Activated naive CD8-positive, alpha-beta T cell treated with anti-CD3 and anti-CD28 coated beads, Interleukin-2, amount 10 ng/mL, durations not matched to agents 7 days and 5 days (primary cell): ENCODE measurements at places on chromosomes 12 and 14. TPM values are rescaled to one million over a fixed set of nuclear protein-coding genes. Genes with fewer than 3 reads are reported as not detected.

Gene CLEC9A
- not detected for total RNA-seq

GRCh38 chr12:48972213-48972951 lies 847 bp upstream of the WNT10B start:
- peaks cover 20% of the 10 kb centered on the region for H3K4me1 ChIP-seq
- H3K36me3 ChIP-seq = no peaks in the 10 kb centered on the region
- peak overlapping the region; percentile 79 for H3K4me3 ChIP-seq
- no peak overlapping the region for H3K27ac ChIP-seq
- H3K27me3 ChIP-seq = peaks cover 85% of the 10 kb centered on the region
- peak; percentile 44 for DNase-seq

DNA sequence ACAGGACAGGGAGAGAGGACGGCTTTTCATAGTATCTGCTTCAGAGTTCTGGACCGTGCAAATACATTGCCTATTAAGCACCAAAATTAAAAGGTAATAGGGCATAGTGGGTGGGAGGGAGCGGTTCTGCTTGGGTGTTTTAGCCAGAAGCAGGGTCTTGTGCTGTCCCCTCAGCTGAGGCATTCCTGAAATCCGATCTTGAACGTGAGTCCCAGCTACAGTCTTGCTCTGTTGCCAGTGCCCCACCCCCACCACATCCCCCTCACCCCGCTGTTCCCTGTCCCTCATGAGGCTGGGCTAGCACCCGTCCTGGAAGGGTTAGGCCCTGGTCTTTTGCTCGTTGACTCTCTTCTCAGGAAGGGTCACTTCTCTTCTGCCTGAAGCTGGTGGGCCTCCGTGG lies 48.6 kb downstream of the AACS start:
- no peaks in the 10 kb centered on the region for H3K4me1 ChIP-seq
- H3K27ac ChIP-seq = no peak overlapping the region
- DNase-seq = no peak
- no peak overlapping the region for H3K4me3 ChIP-seq
- peaks cover 23% of the 10 kb centered on the region for H3K36me3 ChIP-seq

DNA sequence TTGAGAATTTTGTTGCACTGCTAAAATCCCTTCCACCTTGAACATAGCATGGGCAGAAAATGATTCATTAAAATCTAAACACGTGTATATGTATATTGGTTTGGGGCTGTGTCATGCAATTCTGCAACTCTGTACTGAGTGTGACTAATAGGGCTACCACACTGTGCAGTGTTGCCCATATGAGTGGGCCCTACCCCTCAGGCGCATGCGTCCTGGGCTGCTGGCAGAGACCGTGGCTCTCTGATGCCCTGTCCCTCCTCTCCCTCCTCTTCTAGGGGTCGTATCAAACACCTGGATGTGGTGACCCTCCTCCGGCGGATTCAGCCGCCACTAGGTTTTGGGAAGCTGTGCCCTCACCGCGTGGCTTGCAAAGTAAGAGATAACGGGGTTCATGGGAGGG lies 128.4 kb upstream of the FKBP4 start:
- H3K4me1 ChIP-seq = no peaks in the 10 kb centered on the region
- no peak overlapping the region for H3K4me3 ChIP-seq
- H3K27ac ChIP-seq = no peak overlapping the region
- no peaks in the 10 kb centered on the region for H3K36me3 ChIP-seq
- no peaks in the 10 kb centered on the region for H3K27me3 ChIP-seq

GRCh38 chr12:38601949-38602348 lies 285.4 kb downstream of the ALG10B start:
- no peaks in the 10 kb centered on the region for H3K4me1 ChIP-seq
- no peak overlapping the region for H3K27ac ChIP-seq
- no peaks in the 10 kb centered on the region for H3K27me3 ChIP-seq
- H3K36me3 ChIP-seq = no peaks in the 10 kb centered on the region
- no peak for DNase-seq
- H3K4me3 ChIP-seq = no peak overlapping the region

DNA sequence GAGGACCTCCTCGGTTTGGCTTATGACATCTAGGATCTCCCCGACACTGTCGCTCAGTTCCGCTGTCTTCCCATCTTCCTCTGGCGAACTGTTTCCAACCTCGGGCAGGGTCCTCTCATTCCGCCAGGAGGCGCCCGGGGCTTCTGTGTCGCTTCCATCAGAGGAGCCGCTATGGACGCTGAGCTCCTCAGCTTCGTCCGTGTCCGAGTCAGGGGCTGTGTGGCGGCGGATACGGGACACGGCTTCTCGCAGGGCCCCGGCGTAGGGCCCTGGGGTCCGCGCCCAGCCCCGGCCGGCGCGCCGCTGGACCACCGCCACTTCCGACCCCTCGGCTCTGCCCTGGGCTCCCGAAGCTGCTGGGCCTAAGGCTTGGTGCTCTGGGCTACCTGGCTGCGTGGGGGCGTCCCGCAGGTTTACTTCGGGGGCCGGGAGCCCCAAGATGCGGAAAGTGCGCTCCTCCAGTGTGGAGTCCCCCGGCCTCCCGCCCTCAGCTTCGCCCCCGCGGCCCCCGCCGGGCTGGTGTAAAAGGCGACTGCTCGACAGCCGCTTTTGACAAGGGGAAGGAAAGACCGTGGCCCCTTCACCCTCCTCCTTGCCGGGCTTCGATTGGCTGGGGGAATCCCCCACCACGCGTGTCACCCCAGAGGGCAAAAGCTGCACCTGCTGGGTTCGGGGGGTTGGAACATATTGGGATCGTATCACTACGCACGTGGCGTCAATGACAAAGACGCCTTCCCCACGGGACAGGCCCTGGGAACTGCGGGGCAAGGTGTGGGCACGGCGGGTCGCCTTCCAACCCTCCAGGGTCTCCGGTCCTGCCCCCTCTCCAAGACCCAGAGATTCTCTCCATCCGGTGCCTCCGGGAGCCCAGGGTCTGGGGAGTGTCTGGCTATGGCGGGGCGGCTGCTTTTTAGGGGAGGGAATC lies 2.1 kb downstream of the DDN start:
- H3K4me3 ChIP-seq = peak overlapping the region; percentile 44
- no peak overlapping the region for H3K27ac ChIP-seq
- peak; percentile 73 for DNase-seq
- H3K27me3 ChIP-seq = peaks cover 58% of the 10 kb centered on the region
- H3K36me3 ChIP-seq = peaks cover 11% of the 10 kb centered on the region
